Effector memory CD8-positive, alpha-beta T cell (primary cell): ENCODE measurements at places on chromosomes 6 and 20.
A peak's percentile ranks its signal among the peaks of the same experiment; 100 is the strongest.

DNA sequence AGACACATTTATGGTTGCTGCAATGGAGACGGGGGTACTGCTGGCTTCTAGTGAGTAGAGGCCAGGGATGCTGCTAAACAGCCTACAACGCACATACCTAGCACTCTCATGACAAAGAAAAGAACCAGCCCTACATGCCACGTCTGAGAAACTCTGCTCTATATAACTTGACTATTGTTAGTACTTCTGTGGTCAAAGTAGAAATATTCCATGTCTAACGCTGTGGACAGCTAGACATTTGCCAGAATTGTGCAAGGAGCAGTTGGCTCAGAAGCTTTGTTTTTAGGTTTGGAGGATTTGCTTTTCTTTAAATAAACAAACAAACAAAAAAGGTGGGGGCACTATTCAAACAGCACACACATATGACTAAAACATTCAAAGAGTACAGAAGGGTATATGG, 20.5 kb downstream of the UBE2V1 start:
- DNase-seq: no peak
- H3K27ac ChIP-seq: peak overlapping the region; percentile 13
- H3K27me3 ChIP-seq: no peaks in the 10 kb centered on the region
- peaks cover 10% of the 10 kb centered on the region for H3K4me1 ChIP-seq
- H3K36me3 ChIP-seq: peaks cover 54% of the 10 kb centered on the region

GRCh38 chr6:42512579-42512978, 51.2 kb upstream of the UBR2 start:
- H3K27me3 ChIP-seq: no peaks in the 10 kb centered on the region
- no peaks in the 10 kb centered on the region for H3K4me1 ChIP-seq
- DNase-seq: no peak

- H3K27ac ChIP-seq: no peak overlapping the region
- no peaks in the 10 kb centered on the region for H3K36me3 ChIP-seq
- no peaks in the 10 kb centered on the region for H3K4me1 ChIP-seq
- H3K27me3 ChIP-seq: peaks cover 10% of the 10 kb centered on the region
- no peak for DNase-seq
These were observed 20.5 kb upstream of the TTPAL start for GRCh38 chr20:44455126-44455525.

DNA sequence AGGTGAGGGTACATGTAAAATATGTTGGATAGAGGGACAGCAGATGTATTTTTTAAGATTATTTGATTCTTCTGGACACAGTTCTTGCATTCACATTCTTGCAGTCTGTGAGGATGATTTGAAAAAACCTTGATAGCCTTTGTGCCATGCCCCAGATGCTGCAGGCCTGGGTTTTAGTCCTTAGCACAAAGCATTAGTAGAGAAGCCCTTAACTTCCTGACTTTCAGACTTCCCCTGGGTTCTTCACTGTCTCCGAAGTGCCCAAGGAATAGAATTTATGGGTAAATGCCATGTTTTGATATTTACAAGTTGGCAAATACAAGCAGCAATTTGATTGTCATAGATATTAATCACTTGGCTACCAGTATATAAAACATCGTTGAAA, 67.6 kb upstream of the SUPT3H start:
- no peaks in the 10 kb centered on the region for H3K27me3 ChIP-seq
- H3K4me3 ChIP-seq: peak overlapping the region; percentile 36
- peaks cover 57% of the 10 kb centered on the region for H3K36me3 ChIP-seq
- peak overlapping the region; percentile 68 for H3K27ac ChIP-seq
- DNase-seq: no peak

DNA sequence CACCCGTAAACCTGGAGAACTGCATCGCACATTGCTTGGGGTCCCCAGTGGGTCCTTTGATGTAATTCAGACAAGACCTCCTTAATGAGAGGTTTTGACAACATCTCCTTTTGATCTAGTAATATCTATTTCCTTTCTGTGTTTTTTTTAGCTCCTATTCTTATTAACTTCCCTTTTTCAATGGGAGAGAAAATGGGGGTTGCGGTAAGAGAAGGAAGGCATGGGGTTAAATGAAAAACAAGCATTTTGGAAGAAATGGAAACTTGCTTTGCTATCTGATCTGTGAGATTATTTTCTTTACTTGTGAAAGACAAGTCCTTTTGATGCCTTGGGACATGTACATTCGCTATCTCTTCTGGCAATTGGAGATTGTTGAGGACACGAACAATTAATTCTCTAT, 418.6 kb upstream of the MAN1A1 start:
- no peak for DNase-seq
- no peaks in the 10 kb centered on the region for H3K4me1 ChIP-seq
- peaks cover 40% of the 10 kb centered on the region for H3K27me3 ChIP-seq
- no peak overlapping the region for H3K4me3 ChIP-seq
- no peak overlapping the region for H3K27ac ChIP-seq

GRCh38 chr20:18195931-18196330, 58.3 kb downstream of the KAT14 start:
- H3K4me1 ChIP-seq: no peaks in the 10 kb centered on the region
- no peaks in the 10 kb centered on the region for H3K36me3 ChIP-seq
- no peak for DNase-seq
- no peak overlapping the region for H3K4me3 ChIP-seq

DNA sequence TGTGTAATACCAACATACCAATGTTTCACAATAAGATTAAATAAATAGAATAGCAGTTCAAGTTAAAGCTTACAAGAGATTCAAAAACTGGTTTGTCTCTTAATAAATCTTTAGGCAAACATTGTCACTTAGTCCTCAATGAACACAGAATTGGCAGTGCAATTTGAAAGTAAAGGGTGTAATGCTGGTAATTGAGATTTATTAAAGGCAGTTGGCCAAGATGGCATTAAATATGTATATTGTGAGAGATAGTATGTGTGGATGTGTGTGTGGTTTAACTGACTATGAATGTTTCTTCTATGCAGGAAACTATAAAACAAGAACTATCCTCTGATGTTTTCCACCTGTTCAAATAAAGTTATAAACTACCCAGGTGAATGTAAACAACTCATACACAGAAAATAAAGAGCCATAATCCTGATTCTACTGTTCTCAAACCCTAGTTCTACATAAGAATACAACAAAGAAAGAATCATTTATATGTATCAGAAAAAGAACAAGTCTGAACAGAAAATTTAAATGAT, 267.9 kb upstream of the PTCHD4 start:
- no peak overlapping the region for H3K4me3 ChIP-seq
- no peaks in the 10 kb centered on the region for H3K4me1 ChIP-seq
- no peaks in the 10 kb centered on the region for H3K36me3 ChIP-seq
- no peak for DNase-seq
- no peak overlapping the region for H3K27ac ChIP-seq

- H3K4me3 ChIP-seq: no peak overlapping the region
- peaks cover 3% of the 10 kb centered on the region for H3K36me3 ChIP-seq
- H3K4me1 ChIP-seq: no peaks in the 10 kb centered on the region
- no peak for DNase-seq
These were observed 9.2 kb downstream of the KCNG1 start for GRCh38 chr20:51013577-51014330.

GRCh38 chr6:135535989-135536414, 38.5 kb upstream of the AHI1 start:
- no peaks in the 10 kb centered on the region for H3K27me3 ChIP-seq
- no peak overlapping the region for H3K27ac ChIP-seq
- H3K36me3 ChIP-seq: no peaks in the 10 kb centered on the region
- H3K4me3 ChIP-seq: no peak overlapping the region
- H3K4me1 ChIP-seq: peaks cover 25% of the 10 kb centered on the region
- DNase-seq: peak; percentile 29

- no peak overlapping the region for H3K27ac ChIP-seq
- H3K36me3 ChIP-seq: no peaks in the 10 kb centered on the region
- no peak for DNase-seq
- peaks cover 84% of the 10 kb centered on the region for H3K27me3 ChIP-seq
- H3K4me3 ChIP-seq: no peak overlapping the region
These were observed 41.3 kb downstream of the TGM3 start for GRCh38 chr20:2337142-2337541.

- H3K36me3 ChIP-seq: no peaks in the 10 kb centered on the region
- DNase-seq: no peak
- H3K27ac ChIP-seq: no peak overlapping the region
- peaks cover 10% of the 10 kb centered on the region for H3K4me1 ChIP-seq
- no peak overlapping the region for H3K4me3 ChIP-seq
These were observed 21.6 kb downstream of the KIF16B start for GRCh38 chr20:16551607-16552006.

DNA sequence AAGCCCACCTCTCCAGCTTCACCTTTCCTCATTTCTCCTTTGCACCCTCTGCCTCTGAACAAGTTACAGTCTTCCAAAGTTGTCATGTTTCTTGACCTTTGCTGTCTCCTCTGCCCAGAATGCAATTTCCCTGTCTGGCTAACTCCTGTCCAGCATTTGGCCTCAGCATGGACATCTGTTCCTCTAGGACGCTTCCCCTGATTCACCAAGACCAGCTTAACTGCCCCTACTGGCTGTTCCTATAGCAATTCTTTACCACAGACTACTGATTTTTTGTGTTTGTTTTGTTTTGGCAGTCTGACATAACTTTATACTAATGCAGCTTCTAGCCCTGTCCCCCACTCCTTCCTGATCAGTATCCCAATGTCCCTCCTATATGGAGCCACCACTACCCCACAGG, 13.4 kb downstream of the GNL1 start:
- DNase-seq: no peak
- no peaks in the 10 kb centered on the region for H3K27me3 ChIP-seq
- peaks cover 40% of the 10 kb centered on the region for H3K36me3 ChIP-seq
- H3K4me3 ChIP-seq: peak overlapping the region; percentile 72
- H3K4me1 ChIP-seq: peaks cover 32% of the 10 kb centered on the region

- peaks cover 7% of the 10 kb centered on the region for H3K27me3 ChIP-seq
- DNase-seq: no peak
- H3K4me1 ChIP-seq: no peaks in the 10 kb centered on the region
These were observed 267.6 kb upstream of the SGK1 start for GRCh38 chr6:134585517-134585873.

- no peaks in the 10 kb centered on the region for H3K4me1 ChIP-seq
- H3K27ac ChIP-seq: no peak overlapping the region
- H3K4me3 ChIP-seq: no peak overlapping the region
- no peaks in the 10 kb centered on the region for H3K27me3 ChIP-seq
These were observed 7.1 kb upstream of the FYN start for GRCh38 chr6:111880181-111880888.

DNA sequence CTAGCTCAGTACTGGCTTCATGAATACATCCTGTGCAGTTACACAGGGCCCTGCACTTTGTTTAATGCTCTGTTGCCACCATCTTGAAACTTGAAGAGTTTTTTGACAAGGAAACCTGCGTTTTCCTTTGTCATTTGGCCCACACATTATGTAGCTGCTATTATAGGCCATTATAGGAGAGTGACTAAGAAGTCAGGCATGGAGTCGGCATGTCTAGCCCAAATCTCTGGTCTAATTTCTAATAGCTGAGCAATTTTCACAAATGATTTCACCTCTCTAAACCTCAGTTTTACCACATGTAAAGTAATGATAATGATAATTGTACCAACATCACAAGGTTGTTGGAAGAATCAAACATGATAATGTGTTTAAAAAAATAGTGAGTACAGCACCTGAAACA, 67.1 kb upstream of the MYLIP start:
- no peak overlapping the region for H3K27ac ChIP-seq
- no peak overlapping the region for H3K4me3 ChIP-seq
- H3K4me1 ChIP-seq: peaks cover 3% of the 10 kb centered on the region

DNA sequence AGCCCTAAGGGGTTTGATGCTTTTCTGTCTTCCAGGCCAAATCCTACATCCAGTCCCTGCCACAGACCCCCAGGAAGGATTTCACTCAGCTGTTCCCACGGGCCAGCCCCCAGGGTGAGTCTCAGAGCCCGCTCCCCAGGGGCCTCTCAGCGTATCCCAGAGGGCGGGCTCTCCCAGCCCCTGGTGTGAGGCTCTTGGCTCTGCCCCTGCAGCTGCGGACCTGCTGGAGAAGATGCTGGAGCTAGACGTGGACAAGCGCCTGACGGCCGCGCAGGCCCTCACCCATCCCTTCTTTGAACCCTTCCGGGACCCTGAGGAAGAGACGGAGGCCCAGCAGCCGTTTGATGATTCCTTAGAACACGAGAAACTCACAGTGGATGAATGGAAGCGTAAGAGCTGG, 8.4 kb downstream of the MAPK13 start:
- no peak overlapping the region for H3K27ac ChIP-seq
- peaks cover 29% of the 10 kb centered on the region for H3K4me1 ChIP-seq
- no peak for DNase-seq
- H3K36me3 ChIP-seq: peaks cover 53% of the 10 kb centered on the region
- H3K27me3 ChIP-seq: no peaks in the 10 kb centered on the region

DNA sequence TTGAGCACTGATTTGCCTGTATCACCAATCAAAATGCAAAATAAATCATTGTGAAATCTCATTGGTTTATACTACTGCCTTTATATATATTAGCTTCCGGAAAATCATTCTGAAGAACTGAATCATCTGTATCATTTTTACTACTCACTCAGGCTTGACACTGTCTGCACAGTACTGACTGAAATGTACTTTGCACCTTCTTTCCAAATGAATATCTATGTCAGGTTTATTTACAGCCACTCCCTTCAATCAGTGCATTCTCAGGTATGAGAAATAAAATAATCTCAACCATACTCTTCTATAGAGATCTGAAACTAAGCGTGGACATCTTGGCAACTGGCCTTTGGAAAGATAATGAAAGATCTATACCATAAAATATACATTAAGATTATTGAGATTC, 2.7 kb downstream of the KHDRBS2 start:
- DNase-seq: no peak
- no peaks in the 10 kb centered on the region for H3K36me3 ChIP-seq

- H3K4me3 ChIP-seq: no peak overlapping the region
- peaks cover 9% of the 10 kb centered on the region for H3K4me1 ChIP-seq
- no peak overlapping the region for H3K27ac ChIP-seq
- no peaks in the 10 kb centered on the region for H3K27me3 ChIP-seq
- peaks cover 77% of the 10 kb centered on the region for H3K36me3 ChIP-seq
These were observed 48.6 kb downstream of the FAM8A1 start for GRCh38 chr6:17648745-17649144.

DNA sequence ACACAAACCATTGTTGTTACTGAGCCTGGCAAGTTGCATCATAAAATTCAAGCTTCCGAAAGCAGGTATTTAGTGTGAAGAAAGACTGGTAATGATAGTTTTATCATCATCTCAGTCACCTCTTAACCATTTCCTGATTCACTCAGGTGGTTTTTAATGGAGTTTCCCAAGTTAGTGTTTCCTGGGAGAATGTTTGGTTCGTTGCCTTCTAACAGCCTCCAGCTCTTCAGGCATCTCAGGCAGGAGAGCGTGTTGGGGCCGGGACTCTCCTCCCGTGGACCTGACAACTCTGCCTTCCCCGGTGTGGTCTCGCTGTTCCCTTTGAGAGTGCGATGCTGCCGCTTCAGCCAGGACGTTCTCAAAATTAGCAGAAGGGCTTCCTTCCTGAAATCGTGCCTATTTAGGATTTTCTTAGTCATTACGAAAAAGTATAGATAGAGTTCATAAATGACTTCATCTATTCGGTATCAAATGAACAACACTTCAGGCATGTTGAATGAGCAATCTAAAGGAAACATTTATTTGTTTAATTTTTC, 105.0 kb upstream of the QKI start:
- H3K27ac ChIP-seq: no peak overlapping the region
- DNase-seq: no peak
- no peak overlapping the region for H3K4me3 ChIP-seq
- peaks cover 24% of the 10 kb centered on the region for H3K27me3 ChIP-seq

- H3K27ac ChIP-seq: peak overlapping the region; percentile 95
- H3K4me1 ChIP-seq: peaks cover 56% of the 10 kb centered on the region
- peak overlapping the region; percentile 81 for H3K4me3 ChIP-seq
- H3K36me3 ChIP-seq: peaks cover 11% of the 10 kb centered on the region
These were observed 41.8 kb downstream of the RBM38 start for GRCh38 chr20:57432862-57433491.
